ENCODE measurements at places on chromosomes 2 and 18. TPM values are rescaled to one million over a fixed set of nuclear protein-coding genes. Genes with fewer than 3 reads are reported as not detected.

DNA sequence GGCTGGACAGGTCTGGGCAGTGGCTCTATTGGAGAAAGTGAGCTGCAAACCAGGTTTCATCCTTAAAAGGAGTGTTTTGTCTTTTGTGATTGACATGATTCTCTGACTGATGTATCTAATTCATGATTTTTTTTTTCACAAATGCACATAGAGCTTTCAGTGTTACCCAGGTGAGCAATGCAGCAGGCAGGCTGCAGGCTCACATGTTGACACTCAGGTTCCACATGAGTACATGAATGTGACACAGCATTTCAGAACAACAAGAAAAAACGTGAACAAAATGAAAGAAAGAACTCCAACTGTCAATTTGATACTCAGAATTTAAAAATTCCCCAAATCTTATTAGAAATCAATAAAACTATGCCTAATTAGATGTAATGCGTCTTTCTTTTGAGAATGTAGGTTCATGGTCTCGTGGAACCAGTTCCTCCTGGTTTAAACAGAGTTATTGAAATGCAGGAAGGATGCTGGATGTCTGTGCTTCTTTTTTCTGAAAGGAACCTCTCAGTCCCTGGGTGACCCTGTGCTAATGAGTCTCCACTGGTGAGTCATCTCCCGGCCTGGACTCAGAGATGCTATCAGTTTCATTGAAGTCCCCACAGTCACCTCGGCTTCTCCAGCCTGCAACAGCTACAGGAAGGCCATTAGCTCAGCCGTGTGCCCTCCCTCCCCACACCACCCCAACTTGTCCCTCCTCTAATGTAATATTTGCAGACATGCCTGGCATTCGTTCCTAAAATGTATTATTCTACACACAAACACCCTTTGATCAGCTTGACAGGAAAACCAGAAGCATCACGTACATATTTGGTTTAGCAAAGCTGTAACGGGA is 430.4 kb downstream of the LPIN1 start:
- peak overlapping the region; percentile 64 for H3K27ac ChIP-seq
- H3K4me3 ChIP-seq: no peak overlapping the region
- H3K4me1 ChIP-seq: peaks cover 35% of the 10 kb centered on the region
- DNase-seq: peak; percentile 37
- H3K36me3 ChIP-seq: no peaks in the 10 kb centered on the region

DNA sequence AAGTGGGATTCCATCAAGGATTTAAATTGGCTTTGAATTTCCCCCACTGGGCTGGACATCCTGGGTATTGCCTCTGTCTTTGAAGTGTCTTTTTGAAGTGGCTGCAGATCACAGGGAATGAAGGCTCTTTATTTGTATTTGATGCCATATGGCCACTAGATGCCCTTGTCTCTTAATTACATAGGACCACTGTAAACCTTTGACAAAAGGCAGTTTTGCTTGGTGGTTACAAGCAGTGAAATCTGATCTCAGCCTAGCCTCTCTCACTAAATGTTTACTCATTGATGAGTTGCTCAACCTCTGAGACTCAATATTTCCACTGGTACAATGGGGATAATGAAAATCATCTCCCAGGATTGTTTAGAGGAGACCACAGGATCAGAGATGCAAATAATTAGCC is 102.2 kb downstream of the INSIG2 start:
- no peak overlapping the region for H3K4me3 ChIP-seq
- H3K4me1 ChIP-seq: peaks cover 17% of the 10 kb centered on the region
- no peak overlapping the region for H3K27ac ChIP-seq
- DNase-seq: no peak
- peaks cover 6% of the 10 kb centered on the region for H3K36me3 ChIP-seq
- H3K27me3 ChIP-seq: peaks cover 5% of the 10 kb centered on the region

GRCh38 chr2:65293376-65293775 is 65.7 kb downstream of the ACTR2 start:
- H3K27ac ChIP-seq: no peak overlapping the region
- H3K4me1 ChIP-seq: peaks cover 10% of the 10 kb centered on the region
- H3K36me3 ChIP-seq: no peaks in the 10 kb centered on the region
- H3K27me3 ChIP-seq: peaks cover 32% of the 10 kb centered on the region
- H3K4me3 ChIP-seq: no peak overlapping the region
- no peak for DNase-seq

- H3K27ac ChIP-seq: no peak overlapping the region
- H3K27me3 ChIP-seq: no peaks in the 10 kb centered on the region
- H3K36me3 ChIP-seq: no peaks in the 10 kb centered on the region
- no peak for DNase-seq
- H3K4me1 ChIP-seq: no peaks in the 10 kb centered on the region
These were observed 91.5 kb downstream of the GULP1 start for GRCh38 chr2:188383158-188383557.

DNA sequence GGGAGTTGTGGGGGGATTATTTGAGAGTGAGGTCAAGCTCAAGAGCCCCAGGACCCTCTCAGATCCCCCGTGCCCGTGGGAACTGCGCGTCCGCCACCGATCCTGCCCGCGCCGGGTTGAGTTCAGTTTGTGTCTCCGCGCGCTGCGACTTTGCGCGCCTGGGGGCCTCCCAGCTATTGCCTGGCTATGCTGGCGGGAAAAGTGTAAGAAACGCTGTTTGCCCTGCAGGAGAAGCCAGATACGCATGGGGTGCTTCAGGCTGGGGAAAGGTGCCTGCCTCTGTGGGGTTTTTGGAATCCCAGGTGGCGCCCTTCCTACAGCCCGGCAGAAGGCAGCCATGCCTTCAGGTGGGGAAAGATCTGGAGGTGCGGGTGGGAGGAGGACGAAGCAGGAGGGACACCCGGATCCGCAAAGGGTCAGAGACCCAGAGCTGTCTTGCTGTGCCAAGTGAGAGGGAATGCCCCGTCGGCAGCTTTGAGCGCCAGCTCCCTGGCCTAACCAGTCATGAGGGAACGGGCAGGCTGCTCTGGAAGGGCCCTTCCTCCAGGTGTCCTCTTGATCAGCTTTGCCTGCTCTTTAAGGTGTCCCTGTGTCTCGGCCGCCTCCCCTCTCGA is 22.5 kb downstream of the TEX44 start:
- DNase-seq: no peak
- peak overlapping the region; percentile 37 for H3K4me3 ChIP-seq
- H3K36me3 ChIP-seq: no peaks in the 10 kb centered on the region
- H3K27me3 ChIP-seq: no peaks in the 10 kb centered on the region
- H3K4me1 ChIP-seq: peaks cover 42% of the 10 kb centered on the region

DNA sequence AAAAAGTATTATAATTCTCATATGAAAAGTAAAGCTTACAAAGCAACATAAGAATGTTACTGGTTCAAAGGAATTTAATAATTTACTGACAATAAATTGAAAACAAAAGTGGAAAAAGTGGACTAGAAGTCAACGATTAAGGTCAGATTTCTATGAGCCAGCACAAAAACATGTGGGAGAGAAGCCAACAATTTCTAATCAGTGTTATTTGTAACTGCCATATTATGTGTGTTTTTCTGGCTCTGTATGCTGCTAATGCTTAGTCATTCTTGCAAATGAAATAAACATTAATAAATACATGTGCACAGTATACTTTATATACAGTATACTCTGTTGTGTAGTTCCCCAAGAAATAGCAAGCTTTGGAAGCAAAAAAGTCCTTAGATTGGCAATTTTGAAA is 301.3 kb upstream of the RGPD4 start:
- H3K36me3 ChIP-seq: no peaks in the 10 kb centered on the region
- H3K27ac ChIP-seq: no peak overlapping the region
- no peak overlapping the region for H3K4me3 ChIP-seq
- H3K27me3 ChIP-seq: no peaks in the 10 kb centered on the region
- no peak for DNase-seq

DNA sequence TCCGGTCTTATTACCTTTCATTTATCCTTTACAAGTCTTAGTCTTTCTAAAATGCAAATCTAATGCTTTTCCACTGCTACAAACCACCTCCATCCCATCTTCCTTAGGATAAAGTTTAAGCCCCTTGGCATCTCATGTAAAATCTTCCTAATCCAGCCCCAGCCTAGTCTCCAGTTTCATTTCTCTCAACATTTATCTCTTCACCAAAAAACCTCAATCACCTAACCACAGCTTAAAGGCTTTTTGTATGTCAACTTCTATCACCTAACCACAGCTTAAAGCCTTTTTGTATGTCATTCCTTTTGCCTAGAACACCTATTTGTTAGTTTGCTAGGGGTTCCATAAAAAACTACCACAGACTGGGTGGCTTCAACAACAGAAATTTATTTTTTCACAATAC is 4.2 kb downstream of the TRAK2 start:
- peaks cover 54% of the 10 kb centered on the region for H3K4me1 ChIP-seq
- DNase-seq: no peak
- H3K27me3 ChIP-seq: no peaks in the 10 kb centered on the region
- H3K36me3 ChIP-seq: peaks cover 34% of the 10 kb centered on the region

GRCh38 chr2:104289651-104290565 is 564.0 kb upstream of the POU3F3 start:
- DNase-seq: no peak
- H3K27ac ChIP-seq: no peak overlapping the region
- H3K36me3 ChIP-seq: no peaks in the 10 kb centered on the region
- H3K4me1 ChIP-seq: no peaks in the 10 kb centered on the region

DNA sequence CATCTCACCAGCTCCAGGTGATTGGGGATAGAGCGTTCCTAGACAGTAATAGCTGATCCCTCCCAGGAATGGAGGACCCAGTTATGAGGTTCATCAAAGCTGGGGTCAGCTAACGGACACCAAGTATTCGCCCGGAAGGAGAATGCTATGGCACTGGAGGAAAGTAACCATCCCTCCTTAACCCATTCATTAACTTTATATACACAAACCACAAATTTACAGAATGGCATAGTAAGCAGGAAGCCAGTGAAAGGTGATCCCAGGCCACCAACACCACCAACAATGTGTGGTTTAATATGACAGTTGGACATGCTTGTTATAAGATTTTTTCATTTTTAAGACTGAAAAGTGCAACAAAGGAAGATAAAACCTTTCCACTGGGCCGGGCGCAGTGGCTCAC is 55.3 kb upstream of the CHMP1B start:
- H3K36me3 ChIP-seq: no peaks in the 10 kb centered on the region
- H3K27me3 ChIP-seq: peaks cover 4% of the 10 kb centered on the region
- DNase-seq: no peak
- no peaks in the 10 kb centered on the region for H3K4me1 ChIP-seq
- H3K27ac ChIP-seq: no peak overlapping the region

- no peak overlapping the region for H3K27ac ChIP-seq
- no peaks in the 10 kb centered on the region for H3K36me3 ChIP-seq
- no peaks in the 10 kb centered on the region for H3K4me1 ChIP-seq
These were observed 13.0 kb upstream of the FAHD2A start for GRCh38 chr2:95389245-95390119.

Gene NBEAL1
- total RNA-seq: 13.3 TPM

Gene LTBP1
- total RNA-seq: 0.33 TPM

Gene ME2
- total RNA-seq: 71.8 TPM

Gene AKAIN1
- not detected for total RNA-seq

Measured in activated CD4-positive, alpha-beta memory T cell treated with anti-CD3 and anti-CD28 coated beads, Interleukin-2, amount 10 ng/mL, durations not matched to agents 7 days and 5 days (primary cell).